ENCODE measurements at places on chromosomes 2 and 18.

DNA sequence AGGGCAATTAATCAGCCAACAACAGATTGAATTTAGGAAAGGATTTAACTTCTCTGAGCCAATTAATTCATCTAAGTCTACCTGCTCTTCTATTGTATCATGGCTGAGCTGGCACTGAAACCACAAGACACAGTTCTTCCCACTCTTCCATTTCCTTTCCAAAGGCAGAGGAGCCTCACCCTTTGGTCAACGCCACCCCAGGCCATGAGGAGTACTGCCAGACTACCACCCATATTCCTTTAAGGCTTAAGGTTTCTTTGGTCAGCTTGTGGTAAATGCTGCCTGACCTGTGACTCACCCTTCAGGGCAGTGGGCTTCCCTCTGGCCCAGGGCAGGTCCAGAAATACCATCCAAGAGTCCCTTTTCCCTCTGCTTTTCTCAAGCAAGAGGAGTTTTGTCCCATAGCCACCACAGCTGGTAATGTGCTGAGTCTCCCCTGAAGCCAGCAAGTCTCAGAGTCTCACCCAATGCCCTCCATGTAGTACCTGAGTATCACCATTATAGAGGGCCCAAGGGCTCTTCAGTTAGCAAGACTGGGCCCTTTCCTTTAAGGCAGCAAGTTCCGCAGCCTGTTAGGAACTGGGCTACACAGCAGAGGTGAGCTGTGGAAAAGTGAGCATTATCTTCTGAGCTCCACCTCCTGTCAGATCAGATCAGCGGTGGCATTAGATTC is 900.5 kb upstream of the CRIM1 start:
- DNase-seq: no peak

DNA sequence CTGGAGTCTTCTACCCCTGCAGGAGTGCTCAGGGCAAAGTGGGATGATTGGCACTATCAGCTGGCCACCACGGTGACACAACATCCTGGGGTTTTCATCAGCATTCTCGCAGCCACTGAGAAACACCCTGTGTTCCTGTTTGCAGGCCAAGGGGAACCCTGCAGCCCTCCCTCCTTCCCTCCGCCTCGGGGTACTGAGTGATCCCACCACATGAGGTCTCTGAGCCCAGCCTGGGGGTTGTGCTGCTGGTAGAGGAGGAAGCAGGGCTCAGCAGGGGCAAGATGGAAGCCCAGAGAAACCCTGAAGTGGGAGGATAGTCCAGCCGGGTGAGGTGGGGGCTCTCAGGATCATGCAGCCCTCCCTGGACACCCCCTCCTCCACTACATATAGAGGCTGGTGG is at the start of gene OXER1:
OXER1 (minus strand) TSS at position 40 of the 400 bp plus-strand sequence. CDS start 73 bp downstream, outside the sequence.
- DNase-seq: no peak

GRCh38 chr2:60989259-60989658 is 28.3 kb upstream of the PEX13 start:
- DNase-seq: no peak

DNA sequence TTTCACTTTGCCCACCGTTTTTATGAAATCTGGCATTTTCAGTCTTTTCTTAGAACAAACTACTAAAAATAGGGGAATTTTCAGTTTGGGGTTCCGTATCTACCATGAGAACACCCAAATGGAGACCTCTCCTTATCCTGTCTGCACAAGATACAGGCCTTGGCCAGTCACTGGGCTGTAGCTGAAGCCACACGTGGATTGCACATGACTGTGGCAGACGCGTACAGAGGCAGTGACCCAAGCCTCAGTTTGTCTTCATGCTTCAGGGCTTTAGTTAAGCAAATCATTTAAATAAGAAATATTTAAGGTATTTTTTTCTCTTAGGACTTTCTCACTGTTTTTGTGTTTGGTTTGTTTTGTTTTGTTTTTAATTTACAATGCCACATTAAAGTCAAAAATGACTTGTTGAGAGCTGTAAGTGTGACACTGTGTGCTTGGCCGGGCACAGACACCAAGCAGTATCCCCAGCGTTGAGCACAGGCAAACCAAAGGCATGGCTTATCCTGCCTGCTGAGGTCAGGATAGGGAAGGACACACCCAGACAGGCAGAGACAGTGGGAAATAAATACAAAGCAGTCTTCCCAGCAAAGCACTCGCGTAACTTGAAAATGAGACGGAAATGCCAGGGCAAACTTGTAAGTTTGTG is 53.3 kb downstream of the TRAPPC12 start:
- DNase-seq: no peak

DNA sequence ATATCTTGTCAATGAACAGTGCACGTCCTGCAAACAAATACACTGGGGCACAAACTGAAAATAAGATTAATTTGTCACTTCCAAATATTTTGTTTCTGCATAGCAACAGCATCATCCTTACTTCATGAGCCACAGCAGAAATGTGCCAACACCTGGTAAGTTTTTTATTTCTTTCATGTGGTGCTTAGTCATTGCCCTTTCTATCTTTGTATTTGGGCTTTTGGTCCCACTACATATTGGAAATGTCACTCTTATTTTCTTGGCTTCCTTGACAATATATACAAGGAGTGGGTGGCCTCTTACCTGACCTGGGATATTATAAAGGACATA is 208.0 kb downstream of the RBM43 start:
- no peak for DNase-seq

GRCh38 chr18:33596178-33596854 is 18.3 kb downstream of the ASXL3 start:
- no peak for DNase-seq

GRCh38 chr2:188416367-188416766 is 124.7 kb downstream of the GULP1 start:
- DNase-seq: no peak

GRCh38 chr2:202822411-202822810 is 49.2 kb downstream of the ICA1L start:
- no peak for DNase-seq

GRCh38 chr2:43402452-43402937 is 176.1 kb upstream of the ZFP36L2 start:
- no peak for DNase-seq

- no peak for DNase-seq
Measured at GRCh38 chr2:232352511-232353091, 25.9 kb upstream of the ALPP start.

- no peak for DNase-seq
Measured at GRCh38 chr2:30400151-30400954, 46.7 kb upstream of the LCLAT1 start.

- DNase-seq: no peak
Measured at GRCh38 chr2:182893666-182894065, 27.2 kb upstream of the FRZB start.

GRCh38 chr2:10132996-10133647 is 10.6 kb downstream of the RRM2 start:
- no peak for DNase-seq

DNA sequence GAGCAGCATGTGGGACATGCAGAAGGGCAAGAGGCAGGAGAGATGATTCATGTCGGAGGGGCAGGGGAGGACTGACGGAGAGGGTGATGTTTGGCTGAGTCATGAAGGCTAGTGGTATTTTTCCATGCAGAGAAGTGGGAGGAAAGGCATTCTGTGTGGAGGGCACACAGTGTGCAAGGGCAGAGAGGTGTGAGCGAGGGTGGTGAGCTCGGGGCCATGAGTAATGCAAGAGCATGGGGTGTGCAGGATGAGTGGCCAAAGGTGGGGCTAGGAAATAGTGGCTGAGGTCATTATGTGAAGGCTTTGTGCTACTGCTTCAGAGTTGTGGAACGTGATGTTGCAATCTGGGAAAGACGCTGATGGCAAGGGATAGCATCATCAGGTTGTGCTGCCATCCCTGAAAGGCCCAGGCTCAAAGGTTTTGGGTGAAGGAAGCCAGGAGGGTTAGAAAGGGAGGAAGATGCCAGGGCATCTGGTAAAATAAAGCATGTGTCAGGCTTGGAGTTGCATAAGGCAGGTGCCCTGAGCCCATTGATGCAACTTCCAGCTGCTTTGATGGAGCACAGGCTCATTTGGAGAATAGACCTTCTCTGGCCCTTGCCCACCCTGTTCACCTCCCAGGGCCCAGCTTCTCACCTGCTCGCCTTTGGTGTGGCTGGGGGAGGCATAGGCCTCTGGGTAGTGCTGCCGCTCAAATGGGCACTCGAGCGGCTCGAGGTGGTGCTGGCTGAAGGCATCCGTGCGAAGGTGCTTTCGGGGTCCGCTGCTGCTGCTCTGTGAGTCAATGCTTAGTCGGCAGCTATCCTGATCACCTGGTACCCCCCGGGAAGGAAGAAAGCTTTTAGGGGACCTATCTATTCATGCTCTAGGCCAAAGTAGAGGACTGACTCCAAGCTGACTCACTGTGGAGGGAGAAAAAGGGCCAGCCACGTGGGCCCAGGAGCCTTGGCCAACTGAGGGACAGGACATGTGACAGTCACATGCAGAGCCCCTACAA is 37.5 kb downstream of the PAX8 start:
- DNase-seq: no peak

DNA sequence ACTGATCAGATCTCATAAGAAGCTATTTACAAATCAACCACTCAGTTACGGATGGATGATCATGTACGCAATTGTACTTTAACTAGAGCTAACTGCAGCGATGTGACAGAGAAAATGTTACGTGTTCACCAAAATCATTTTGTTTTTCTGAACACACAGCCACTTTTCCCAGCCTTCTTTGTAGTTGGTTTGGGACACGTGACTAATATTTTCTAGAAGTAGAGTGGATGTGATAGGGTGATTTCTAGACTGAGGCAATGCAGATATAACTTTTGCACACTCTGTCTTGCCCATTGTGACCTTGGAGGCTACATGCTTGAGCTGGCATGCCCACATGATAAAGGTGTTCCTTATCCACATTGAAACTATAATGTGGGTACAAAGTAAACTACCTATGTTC is 9.9 kb upstream of the SLC9A4 start:
- DNase-seq: no peak

- no peak for DNase-seq
Measured at GRCh38 chr2:106336737-106337136, 131.5 kb downstream of the RGPD3 start.

GRCh38 chr2:145329971-145330370 is 810.1 kb upstream of the ZEB2 start:
- no peak for DNase-seq

- no peak for DNase-seq
Measured at GRCh38 chr2:238009563-238009962, 42.7 kb downstream of the UBE2F start.

DNA sequence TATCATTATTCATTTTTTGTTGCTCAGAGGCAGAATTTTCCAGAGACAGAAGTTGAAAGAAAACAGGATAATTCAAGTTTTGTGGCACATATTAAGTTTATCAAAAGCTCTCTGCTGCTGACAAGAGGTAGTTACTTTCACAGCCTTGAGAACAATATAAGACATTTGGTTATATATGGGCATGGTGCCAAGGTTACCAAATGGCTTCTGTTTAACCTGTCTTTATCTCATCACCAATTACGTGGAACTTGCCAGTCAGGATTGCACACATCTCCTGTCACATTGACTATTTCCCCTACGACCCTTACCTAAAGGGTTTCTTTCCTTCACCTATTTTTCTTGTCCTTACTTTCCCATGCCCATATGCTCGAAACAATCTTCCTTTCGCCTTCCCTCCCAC is 35.9 kb downstream of the KLF7 start:
- DNase-seq: no peak

GRCh38 chr2:25202275-25202674 is 33.9 kb upstream of the POMC start:
- DNase-seq: no peak

DNA sequence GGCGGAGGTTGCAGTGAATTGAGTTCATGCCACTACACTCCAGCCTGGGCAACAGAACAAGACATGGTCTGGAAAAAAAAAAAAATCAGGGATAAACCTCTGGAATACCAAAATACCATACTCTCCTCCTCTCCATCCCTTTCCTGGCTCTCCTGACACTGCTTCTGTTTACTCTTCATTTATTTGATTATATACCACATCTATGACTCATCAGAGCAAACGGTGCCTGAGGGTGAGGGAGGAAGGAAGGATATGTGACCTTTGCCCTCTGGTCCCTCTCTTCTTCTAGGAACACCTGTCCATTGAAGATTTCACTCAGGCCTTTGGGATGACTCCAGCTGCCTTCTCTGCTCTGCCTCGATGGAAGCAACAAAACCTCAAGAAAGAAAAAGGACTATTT is 30.0 kb downstream of the VIL1 start:
- DNase-seq: no peak

GRCh38 chr2:4832642-4833041 is 859.5 kb upstream of the SOX11 start:
- no peak for DNase-seq

DNA sequence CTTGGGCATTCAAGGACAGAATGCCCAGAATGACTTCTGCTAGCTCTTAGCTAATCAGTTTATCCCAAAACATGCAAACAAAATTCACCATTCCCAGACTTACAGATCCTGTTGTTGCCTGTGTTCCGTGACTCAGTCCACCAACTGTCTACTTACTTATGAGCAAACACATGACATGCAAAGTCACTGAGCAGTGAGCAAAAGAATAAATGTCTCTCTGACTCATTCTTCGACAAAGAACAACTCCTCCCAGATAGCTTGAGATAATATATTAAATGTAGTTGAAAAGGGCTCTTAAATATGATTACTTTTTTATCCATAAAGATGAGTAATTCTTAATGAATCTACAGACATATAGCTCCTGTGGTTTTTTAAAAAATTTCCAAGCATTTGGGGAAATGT is 9.0 kb upstream of the CREG2 start:
- DNase-seq: no peak

DNA sequence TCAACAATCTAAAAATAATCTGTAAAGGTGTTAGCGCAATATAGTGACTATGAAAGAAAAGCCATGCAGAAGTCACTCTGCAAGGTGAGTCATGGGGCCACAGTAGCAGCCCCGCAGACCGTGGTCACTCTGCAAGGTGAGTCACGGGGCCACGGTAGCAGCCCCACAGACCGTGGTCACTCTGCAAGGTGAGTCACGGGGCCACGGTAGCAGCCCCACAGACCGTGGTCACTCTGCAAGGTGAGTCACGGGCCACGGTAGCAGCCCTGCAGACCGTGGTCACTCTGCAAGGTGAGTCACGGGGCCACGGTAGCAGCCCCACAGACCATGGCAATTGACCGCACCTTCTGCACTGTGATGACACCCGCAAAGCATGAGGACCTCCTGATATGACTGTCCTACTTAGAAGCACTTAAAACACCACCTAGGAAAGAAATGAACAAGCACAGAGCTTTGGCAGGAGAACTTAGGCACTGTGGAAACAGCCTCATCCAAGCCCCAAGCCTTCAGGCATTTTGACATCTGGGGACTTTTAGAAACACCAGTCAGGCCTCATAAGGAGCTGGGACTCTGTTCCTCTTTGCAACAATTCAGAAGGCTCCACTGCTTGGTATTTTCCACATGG is 70.1 kb downstream of the LDLRAD4 start:
- DNase-seq: no peak

GRCh38 chr2:231348704-231349373 is 46.7 kb upstream of the B3GNT7 start:
- no peak for DNase-seq

- no peak for DNase-seq
Measured at GRCh38 chr2:206790311-206790935, 25.0 kb downstream of the FASTKD2 start.
